IMR-90 (cell line): ENCODE measurements at places on chromosomes 6 and 20.
A peak's percentile ranks its signal among the peaks of the same experiment; 100 is the strongest.

DNA sequence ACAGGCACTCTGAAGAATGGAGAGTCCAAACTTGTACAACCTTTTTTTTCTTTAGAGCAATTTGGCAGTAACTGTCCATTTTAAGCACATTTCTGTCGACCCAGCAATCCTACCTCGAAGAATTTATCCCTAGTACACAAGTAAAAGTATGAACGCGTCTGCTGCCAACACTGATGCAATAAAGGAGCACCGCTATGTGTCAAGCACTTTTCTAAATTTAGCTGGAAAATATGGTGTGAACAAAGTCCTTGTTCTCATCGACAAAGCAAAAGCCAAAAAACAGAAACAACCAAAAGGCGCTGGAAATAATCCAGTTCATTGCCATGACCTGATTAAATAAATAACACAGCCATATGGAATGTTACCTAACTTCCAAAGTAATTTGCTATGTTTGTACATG lies 1.1 kb downstream of the DPM1 start:
- DNase-seq = no peak

GRCh38 chr6:142171351-142171750 lies 24.3 kb downstream of the VTA1 start:
- DNase-seq = no peak

DNA sequence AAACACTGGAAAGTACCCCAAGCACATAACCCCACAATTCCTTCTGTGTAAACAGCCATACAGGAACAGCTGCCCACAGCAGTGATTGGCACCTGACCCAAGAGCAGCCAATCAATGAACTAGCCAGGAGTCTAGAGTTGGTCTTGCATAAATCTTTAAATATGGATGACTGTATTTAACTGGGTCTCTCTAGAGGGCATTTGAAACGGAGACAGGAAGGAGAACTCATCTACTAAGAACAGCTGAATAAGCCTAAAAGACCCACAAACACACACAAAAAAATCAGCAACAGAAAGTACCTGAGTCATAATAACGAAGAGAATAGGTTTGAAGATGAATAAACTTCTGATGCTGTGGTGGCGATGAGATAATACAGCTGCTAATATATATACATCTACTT lies 49.0 kb upstream of the ASF1A start:
- peak; percentile 35 for DNase-seq

- DNase-seq = no peak
These were observed 54.1 kb downstream of the CCN2 start for GRCh38 chr6:131897050-131897435.
